ENCODE measurements at places on chromosomes 16 and 17.

DNA sequence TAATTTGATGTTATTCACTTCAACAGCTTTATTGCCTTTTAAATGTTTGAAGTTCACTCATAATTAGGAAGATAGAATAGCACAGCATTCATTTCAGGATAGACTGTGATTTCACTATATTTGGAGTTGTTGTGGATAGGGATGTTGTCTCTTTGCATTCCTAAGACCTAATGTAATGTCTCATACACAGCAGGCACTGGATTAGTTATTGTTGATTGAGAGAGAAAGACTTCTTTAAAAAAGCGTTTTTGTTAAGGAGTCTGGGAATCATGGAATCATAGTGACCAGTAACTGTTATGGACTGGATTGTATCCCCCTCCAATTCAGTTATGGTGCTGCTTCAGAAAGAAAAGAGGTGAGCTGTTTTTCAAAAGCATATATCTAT lies 122.0 kb downstream of the USP22 start:
- DNase-seq, result peak; percentile 56

DNA sequence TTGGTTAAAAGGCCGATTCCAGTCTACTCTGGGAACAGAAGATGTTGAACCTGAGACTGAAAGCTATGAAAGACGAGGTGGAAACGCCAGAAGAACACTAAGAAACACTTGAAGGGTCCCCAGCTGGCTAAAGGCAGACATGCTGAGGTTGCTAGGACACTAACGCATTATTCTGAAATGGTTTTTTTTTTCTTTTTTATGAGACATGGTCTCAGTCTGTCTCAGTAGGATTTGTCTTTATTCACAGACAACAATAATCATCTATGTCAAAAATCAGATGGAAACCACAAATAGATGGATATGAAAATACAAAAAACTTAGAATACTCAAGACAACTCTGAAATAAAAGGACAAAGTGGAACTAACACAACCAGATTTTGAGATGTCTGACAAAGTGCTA lies 35.0 kb upstream of the RASD1 start:
- no peak for DNase-seq

DNA sequence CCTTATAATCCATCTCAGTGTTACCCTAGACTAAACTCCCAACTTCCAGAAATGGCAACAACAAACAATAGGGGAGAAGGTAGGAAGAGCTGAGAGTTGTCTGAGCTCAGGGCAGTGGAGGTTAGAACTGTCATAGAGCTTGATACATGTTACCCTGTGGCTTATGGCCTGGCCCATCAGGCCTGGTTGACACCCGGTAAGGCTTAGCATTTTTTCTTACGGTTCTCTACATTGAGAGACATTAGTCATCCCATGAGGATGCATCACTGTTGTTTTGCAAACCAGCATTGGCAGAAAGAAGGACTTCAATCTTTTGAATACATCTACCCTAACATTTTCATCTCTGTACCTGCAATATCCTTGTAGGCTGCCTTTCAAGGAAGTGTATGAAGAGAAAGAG lies 226.6 kb downstream of the PHKB start:
- peak; percentile 41 for DNase-seq

- no peak for DNase-seq
Observed at GRCh38 chr17:70028978-70029767, 45.9 kb upstream of the KCNJ16 start.

- DNase-seq, result no peak
Observed at GRCh38 chr17:34511931-34512330, 67.5 kb upstream of the TMEM132E start.

- DNase-seq, result no peak
Observed at GRCh38 chr17:77666881-77667395, 291.6 kb upstream of the TNRC6C start.

- DNase-seq, result no peak
Observed at GRCh38 chr16:8935989-8936388, 27.7 kb downstream of the USP7 start.

GRCh38 chr17:11554042-11554441 lies 44.2 kb upstream of the DNAH9 start:
- DNase-seq, result no peak

DNA sequence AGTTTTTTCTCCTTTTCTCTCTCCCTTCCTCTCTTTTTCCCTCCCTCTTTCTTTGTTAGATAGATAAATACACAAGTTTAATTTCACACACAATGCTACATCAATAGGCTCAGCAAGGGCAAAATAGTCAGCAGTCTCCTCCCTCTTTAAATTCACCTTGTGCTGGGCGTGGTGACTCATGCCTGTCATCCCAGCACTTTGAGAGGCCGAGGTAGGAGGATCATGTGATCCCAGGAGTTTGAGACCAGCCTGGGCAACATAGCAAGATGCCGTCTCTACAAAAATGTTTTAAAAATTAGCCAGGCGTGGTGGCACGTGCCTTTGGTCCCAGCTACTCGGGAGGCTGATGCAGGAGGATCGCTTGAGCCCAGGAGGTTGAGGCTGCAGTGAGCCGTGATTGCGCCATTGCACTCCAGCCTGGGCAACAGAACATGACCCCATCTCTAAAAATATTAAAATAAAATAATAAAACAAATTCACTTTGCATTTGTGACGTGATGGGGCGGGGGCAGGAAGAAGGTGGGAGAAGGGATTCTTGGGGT lies 27.4 kb downstream of the IL21R start:
- DNase-seq, result no peak

GRCh38 chr17:8225813-8226535 lies 15.6 kb upstream of the AURKB start:
- DNase-seq, result peak; percentile 76

- DNase-seq, result no peak
Observed at GRCh38 chr16:20940871-20941635, 40.5 kb downstream of the LYRM1 start.

DNA sequence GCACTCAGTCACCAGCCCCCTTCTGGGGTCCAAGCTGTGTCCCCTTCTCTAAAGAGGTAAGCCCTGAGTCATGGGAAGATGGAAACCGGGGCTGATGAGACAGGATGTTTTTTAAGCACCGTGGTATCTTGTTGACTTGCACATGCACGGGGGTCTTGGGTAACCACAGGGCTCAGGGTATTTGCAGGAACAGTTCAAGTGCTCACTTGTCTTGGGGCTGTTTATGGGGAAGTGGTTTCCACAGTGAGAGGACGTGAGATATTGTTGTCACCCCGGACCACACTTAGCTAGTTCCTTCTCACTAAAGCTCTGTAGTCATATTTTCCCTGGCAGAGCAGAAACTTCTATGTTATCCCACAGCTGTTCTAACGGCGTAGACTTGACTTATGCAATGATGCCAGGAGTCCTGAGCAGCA lies 7.7 kb downstream of the CCL3L1 start:
- no peak for DNase-seq

DNA sequence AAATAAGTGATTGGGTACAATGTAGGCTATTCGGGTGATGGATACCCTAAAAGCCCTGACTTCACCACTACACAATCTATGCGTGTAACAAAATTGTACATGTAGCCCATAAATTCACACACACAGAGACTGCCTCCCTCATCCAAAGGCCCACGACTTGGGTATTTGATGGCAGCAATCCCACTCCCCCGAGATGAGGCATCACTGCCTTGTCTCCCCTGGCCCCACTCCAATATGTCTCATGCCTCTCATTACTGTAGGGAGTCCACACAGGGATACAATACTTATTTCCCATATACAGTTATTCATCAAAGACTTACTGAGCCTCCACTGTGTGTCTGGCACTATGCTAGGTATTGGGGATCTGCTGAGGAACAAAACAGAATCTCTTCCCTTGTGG lies 192.6 kb downstream of the CBLN1 start:
- DNase-seq, result no peak

GRCh38 chr17:43694081-43694870 lies 32.6 kb upstream of the MEOX1 start:
- peak; percentile 73 for DNase-seq

GRCh38 chr16:84120023-84120422 lies 3.3 kb upstream of the MBTPS1 start:
- no peak for DNase-seq

DNA sequence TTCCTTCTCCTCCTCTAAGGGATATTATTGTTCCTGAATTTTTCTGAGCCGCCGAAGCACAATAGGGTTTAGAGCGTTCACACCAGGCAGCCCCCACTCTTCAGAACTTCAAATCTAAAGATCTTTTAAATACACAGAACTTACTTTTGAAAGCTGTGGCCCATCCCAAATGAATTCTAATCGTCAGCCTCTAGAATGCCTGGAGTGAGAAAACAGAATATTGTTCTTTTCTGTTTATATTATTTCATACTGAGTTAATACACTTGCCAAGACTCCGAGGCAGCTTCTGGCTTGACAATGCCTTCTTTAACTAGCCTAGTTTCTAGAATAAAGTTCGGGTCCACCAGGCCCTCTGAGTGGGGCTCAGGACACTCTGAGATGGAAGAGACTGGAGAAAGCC lies 405.6 kb downstream of the WWOX start:
- DNase-seq, result no peak
